ENCODE measurements at places on chromosomes 11 and 22.

- DNase-seq: no peak
Observed at GRCh38 chr11:93659841-93660240, 1.6 kb upstream of the CEP295 start.

- no peak for DNase-seq
Observed at GRCh38 chr11:5700421-5701054, 10.9 kb downstream of the TRIM22 start.

DNA sequence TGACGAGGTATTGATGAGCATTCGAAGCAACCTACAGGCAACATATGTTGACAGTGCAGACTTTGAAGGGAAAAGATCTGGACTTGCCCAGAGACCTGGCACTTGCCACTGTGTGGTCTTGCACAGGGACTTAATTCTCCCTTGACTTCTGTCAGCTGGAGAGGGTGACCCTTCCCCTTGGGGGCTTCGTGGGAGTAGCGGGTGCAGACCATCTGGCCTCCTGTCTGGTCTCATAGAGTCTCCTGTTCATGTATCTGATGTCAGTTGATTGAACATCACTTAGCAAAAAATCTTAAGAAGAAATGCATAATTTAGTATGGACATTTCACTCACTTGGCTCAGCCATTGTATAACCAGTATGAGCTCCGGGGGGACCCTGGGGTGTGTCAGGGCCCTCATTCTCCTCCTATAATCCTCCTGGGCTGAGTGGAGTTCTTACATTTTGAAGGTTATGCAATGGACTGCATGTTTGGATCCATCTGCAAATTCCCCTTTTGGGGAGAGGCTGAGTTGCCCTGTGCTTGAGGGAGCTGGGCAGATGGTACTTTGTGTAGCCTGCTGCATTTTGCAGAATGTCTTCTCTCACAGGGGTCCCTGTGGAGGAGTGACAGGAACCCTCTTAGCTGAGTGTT, 13.0 kb downstream of the BCR start:
- no peak for DNase-seq

GRCh38 chr11:101487775-101488174, 96.0 kb downstream of the TRPC6 start:
- DNase-seq: no peak

- DNase-seq: no peak
Observed at GRCh38 chr11:44893308-44893822, 57.3 kb downstream of the TP53I11 start.

DNA sequence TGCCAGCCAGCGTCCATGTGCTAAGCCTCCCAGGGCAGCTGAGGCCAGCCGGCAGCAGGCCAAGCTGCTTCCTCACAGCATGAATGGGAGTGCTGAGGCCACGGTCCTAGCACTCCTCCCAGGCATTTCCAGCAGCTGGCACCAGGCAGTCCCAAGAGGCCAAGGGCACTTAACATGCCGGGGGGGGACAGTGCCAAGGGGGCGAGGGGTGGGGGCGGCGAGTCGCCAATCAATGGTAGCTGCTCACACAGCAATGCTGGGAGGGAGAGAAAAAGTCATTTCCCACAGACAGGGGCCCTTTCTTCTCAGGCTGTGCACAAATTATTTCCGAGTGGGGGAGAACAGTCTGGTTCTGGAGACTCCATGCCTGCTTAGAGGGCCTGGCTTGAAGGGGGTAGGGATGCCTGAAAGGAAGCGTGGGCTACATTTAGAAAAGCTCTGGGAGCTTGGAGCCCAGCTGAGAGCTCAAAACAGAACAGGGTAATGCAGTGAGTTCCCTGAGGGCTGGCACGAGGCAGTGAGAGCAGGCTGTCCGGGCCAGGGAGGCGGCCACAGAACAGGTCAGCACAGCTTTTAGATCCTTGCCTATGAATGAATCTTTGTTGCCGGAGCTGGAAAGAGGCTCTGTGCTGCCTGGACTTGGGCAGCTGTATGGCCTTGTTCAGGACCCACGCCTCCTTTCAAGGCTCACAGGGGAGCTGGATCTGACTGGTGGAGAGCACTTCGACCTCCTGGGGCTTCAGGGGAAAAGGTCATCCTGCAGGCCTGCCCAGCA, 14.4 kb upstream of the TBC1D10A start:
- no peak for DNase-seq

DNA sequence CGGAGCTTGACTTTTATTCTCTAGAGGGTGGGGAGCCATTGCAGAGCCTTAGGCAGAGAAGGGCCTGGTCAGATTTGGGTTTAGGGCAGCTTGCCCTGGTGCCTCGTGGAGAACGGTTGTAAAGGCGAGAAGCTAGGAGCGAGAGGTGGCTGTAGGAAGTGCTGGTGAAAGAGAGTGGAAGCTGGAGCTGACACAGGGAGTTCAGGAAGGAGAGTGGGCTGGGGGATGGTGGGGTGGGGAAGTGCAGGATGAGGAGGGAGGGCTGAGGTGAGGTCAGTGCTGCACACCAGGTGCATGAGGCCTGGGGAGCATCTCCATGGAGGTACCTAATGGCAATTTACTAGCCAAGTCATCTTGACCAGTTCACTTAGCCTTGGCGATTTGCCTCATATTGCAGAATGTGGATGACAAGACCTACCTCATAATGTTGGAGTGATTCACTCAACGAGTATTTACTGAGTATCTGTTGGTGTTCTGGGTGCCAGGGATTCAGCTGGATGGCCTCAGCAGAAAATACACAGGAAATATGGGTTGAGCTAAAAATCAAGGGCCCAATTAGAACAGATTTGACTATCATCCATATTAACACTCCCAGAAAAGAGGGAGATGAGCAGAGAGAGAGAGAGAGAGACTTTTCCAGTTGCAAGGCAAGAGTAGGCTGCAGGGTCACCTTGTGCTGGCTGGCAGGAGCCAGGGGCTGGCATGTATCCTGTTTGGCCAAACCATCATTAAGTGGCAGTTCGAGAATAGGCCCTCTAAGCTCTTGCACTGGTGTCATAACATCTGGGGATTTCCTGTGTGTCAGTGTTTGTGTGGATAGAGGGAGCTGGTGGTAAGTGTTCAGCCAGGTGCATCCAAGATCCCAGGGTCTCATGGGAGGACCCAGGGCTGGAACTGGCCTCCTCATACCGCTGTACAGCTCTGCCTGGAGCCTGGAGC, 44.4 kb upstream of the CLDN5 start:
- DNase-seq: no peak
